ENCODE measurements at places on chromosomes 5 and 9.

DNA sequence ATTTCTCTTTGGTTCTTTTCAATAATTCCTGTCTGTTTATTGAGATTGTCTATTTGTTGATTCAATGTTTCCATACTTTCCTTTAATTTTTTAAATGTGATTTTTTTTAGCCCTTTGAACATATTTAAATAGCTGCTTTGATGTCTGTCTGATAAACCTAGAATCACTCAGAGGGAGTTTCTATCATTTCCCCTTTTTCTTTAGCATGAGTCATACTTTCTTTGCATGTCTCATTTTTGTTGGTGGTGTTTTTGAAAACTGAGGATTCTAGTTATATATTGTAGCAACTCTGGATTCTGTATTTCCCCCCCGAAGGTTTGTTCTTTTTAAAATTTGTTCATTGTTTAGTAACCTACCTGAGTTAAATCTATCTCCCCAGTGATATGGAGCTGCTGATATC is 24.2 kb upstream of the ZNF618 start:
- DNase-seq: no peak

DNA sequence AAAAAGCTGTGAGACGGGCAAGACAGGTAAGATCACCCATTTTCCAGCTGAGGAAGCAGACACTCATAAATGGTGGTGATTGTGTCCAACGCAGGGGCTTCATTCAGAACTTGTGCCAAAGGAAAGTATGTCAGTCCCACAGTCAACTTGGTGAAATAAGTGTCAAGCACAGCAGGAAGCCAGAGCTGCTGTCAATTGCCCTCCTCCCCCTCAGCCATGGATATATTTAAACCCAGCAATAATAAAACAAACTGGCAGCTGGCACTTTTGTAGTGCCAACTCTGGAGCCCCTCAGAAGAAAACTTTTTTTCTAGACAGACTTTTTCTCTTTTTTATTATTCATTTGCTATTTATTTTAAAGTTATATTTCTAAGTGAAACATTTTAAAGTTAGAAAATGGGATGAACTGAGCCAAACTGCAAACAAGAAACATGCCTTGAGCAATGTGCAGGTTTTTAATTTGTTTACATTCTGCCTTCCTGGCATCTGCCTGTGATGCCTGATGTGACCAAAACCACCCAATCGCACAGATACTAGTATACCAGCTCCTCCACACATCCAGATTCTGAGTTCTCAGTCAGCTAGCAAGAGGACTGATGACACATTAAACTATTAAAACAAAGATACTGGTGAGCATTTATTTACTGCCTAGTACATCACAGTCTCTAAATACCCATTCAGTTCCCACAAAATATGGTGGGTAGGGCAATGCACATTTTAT is 17.0 kb downstream of the DMAC1 start:
- DNase-seq: no peak

- no peak for DNase-seq
Observed at GRCh38 chr9:89522959-89523285, 25.0 kb upstream of the SEMA4D start.

GRCh38 chr9:18520416-18521047 is 46.6 kb downstream of the ADAMTSL1 start:
- no peak for DNase-seq

GRCh38 chr5:11801061-11801460 is 103.2 kb downstream of the CTNND2 start:
- DNase-seq: no peak

DNA sequence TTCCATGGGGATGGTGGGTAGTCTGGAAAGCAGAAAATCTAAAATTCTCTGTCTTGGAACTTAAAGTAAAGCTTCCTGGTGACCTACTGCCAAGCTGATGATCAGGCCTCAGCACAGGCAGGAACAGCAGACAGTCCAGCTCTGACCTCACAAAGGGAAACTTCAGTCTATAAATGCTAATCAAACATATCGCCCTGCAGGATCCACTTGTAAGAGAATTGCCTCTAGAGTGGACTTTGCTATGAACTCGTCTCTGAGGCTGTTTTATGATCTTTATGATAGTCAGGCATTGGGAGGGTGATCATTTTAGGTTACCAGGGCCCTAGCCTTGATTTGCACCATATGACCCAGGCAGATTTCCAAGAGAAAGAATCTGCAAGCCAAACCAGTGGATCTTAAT is 67.6 kb upstream of the SELENOP start:
- no peak for DNase-seq
